Osteocyte (in vitro differentiated cells): ENCODE measurements at places on chromosomes 4 and X. TPM values are rescaled to one million over a fixed set of nuclear protein-coding genes. Genes with fewer than 3 reads are reported as not detected.

GRCh38 chrX:119887721-119888425, 7.8 kb upstream of the AKAP14 start:
- H3K4me1 ChIP-seq, result peaks cover 2% of the 10 kb centered on the region
- peak; percentile 89 for DNase-seq
- no peaks in the 10 kb centered on the region for H3K36me3 ChIP-seq

- no peak overlapping the region for H3K4me3 ChIP-seq
- H3K27ac ChIP-seq, result peak overlapping the region; percentile 93
- DNase-seq, result no peak
- no peaks in the 10 kb centered on the region for H3K27me3 ChIP-seq
Observed at GRCh38 chr4:153539422-153539821, 73.3 kb downstream of the TMEM131L start.

DNA sequence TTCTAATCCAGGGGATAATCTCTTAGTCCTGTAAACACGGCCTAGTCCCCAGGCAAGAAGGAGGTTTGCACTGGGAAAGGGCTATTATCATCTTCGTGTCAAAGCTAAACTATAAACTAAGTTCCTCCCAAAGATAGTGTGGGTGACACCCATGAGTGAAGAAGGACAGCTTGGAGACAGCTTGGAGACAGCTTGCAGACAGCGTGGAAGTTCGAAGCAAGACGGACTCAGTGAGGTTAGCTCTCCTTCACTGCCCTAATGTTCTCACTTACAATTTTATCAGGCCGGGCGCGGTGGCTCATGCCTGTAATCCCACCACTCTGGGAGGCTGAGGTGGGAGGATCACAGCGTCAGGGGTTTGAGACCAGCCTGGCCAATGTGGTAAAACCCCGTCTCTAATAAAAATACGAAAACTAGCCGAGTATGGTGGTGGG, 19.2 kb upstream of the PLCXD1 start:
- no peaks in the 10 kb centered on the region for H3K27me3 ChIP-seq
- no peaks in the 10 kb centered on the region for H3K36me3 ChIP-seq
- no peak overlapping the region for H3K4me3 ChIP-seq
- no peak overlapping the region for H3K27ac ChIP-seq

GRCh38 chrX:13764765-13765164, 30.2 kb downstream of the OFD1 start:
- H3K27me3 ChIP-seq, result no peaks in the 10 kb centered on the region
- no peak for DNase-seq
- H3K4me1 ChIP-seq, result no peaks in the 10 kb centered on the region
- no peak overlapping the region for H3K27ac ChIP-seq
- H3K4me3 ChIP-seq, result no peak overlapping the region

GRCh38 chrX:38627683-38628082, 66.3 kb downstream of the TSPAN7 start:
- no peak overlapping the region for H3K4me3 ChIP-seq
- no peaks in the 10 kb centered on the region for H3K36me3 ChIP-seq

DNA sequence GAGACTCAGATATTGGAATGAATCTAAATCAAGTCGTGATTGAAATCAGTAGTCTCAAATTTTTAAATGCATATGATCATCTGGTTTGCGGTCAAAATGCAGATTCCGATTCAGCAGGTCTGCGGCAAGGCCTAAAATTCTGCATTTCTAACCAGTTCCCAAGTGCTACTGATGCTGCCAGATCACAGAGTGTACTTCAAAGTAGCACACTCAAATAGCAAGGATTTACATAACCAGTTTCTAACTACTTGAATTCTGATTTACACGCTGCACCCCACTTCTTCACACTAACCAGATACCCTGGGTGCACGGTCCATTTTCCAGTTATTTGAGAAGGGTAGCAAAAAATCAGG, 752 bp downstream of the MBTPS2 start:
- peak overlapping the region; percentile 86 for H3K4me3 ChIP-seq
- DNase-seq, result no peak
- peak overlapping the region; percentile 90 for H3K27ac ChIP-seq
- H3K36me3 ChIP-seq, result peaks cover 4% of the 10 kb centered on the region
- H3K4me1 ChIP-seq, result peaks cover 15% of the 10 kb centered on the region
- H3K27me3 ChIP-seq, result no peaks in the 10 kb centered on the region

GRCh38 chrX:117487421-117487820, 629.2 kb downstream of the KLHL13 start:
- no peak overlapping the region for H3K4me3 ChIP-seq
- DNase-seq, result no peak
- no peaks in the 10 kb centered on the region for H3K36me3 ChIP-seq
- no peaks in the 10 kb centered on the region for H3K4me1 ChIP-seq

DNA sequence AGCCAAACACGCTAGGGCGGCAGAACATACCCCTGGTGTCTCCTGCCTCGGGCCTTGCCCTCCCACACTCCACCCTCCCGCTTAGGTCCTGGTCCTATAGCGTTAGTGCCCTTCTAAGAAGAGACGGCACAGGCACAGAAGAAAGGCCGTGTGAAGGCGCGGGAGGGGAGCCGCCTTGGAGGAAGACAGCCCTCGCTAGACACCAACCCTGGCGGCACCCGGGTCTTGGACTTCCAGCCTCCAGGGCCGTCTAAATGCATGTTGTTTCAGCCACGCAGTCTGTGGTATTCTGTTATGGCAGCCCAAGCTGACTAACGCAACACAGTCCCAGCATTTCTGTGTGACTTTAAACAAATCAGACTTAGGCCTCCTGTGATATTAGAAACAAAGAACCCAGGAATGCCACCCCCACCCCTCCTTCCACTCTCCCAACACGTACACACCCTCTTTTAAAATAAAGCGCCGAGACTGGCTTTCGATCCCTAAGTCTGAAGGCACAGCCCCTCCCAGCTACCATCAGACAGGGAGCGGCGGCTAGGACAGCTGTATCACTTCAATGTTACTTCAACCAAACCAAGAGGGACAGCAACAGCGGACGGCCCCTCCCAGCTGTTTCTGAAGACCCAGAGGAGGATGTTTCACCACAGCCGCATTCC, 128.0 kb downstream of the AFAP1 start:
- H3K27ac ChIP-seq, result peak overlapping the region; percentile 70
- peaks cover 57% of the 10 kb centered on the region for H3K36me3 ChIP-seq
- no peaks in the 10 kb centered on the region for H3K27me3 ChIP-seq

GRCh38 chr4:89111833-89112563, 665 bp downstream of the TIGD2 start:
- peaks cover 22% of the 10 kb centered on the region for H3K4me1 ChIP-seq
- H3K27ac ChIP-seq, result peak overlapping the region; percentile 56
- peak overlapping the region; percentile 84 for H3K4me3 ChIP-seq
- peaks cover 7% of the 10 kb centered on the region for H3K36me3 ChIP-seq
- DNase-seq, result no peak

DNA sequence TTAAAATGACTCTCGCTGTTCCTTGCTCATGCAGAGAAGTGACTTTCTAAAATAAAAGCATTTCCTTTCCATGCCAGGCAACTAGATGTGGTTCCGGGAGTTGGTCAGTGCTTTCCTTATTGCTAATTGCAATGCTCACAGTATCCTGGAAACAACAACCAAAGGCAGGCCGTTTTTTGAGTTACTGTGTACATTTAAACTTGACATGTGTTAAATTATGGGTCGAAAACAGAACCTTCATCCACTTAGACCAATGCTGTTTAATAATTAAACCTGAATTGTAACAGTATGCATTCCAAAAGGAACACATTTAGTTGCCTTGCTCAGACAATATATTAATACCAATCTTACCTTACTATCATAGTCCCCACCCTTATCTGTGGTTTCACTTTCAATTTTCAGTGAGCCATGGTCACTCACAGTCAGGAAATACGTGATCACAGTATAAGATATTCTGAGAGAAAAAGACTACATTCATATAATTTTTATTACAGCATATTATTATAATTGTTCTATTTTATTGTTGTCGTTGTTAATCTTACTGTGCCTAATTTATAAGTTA, 102.6 kb downstream of the HS6ST2 start:
- no peaks in the 10 kb centered on the region for H3K36me3 ChIP-seq
- no peak overlapping the region for H3K27ac ChIP-seq
- DNase-seq, result no peak
- H3K4me1 ChIP-seq, result peaks cover 4% of the 10 kb centered on the region
- no peak overlapping the region for H3K4me3 ChIP-seq
- no peaks in the 10 kb centered on the region for H3K27me3 ChIP-seq

DNA sequence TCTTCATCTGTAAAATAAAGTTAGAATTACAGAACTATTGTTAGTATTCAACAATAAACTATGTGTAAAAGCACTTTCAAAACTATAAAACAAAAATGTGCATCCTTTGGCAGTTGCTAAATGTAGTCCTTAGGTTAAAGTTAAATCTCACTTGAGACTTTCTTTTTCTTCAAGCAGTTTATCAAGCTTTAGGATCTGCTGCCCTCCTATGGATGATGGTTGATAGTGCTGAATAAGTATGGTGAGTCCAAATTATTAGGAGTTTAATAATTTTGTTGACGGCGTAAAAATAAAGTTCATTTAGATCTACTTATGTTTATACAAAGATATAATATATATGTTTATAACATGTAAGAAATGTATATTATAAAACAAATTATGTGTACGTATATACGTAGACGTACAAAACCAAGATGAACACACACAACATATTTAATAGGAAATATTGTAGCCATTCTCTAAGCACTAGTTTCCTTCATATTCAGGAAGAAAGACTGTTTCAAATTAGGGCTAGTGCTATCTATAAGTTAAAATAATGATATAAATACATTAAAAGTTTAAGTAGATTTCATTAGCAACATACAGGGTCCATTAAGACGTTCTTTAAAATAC, 22.3 kb downstream of the UGT2A2 start:
- no peak for DNase-seq
- H3K27ac ChIP-seq, result no peak overlapping the region
- H3K4me1 ChIP-seq, result no peaks in the 10 kb centered on the region
- H3K36me3 ChIP-seq, result no peaks in the 10 kb centered on the region

- no peaks in the 10 kb centered on the region for H3K36me3 ChIP-seq
- H3K4me3 ChIP-seq, result no peak overlapping the region
- no peaks in the 10 kb centered on the region for H3K4me1 ChIP-seq
- H3K27me3 ChIP-seq, result peaks cover 5% of the 10 kb centered on the region
- no peak for DNase-seq
Observed at GRCh38 chr4:75306506-75306905, 207.7 kb downstream of the RCHY1 start.

DNA sequence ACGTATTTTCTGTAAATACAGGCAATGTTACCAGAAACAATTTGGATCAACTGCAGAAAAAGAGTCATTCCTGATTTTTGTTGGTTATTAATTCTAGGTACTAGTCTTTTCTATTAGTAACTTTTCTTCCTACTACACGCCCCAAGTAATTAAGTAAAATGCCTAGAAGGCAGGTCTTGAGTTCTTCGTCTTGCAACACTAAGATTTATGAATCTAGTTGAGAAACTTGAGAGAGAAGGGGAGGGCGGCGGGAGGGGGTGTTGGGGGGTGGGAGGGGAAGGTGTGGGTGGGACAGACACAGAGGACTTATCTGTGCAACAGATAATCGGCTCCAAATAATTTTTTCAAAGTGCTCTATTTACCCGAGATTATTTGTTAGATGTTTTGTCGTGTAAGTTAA, 3.0 kb downstream of the RAP2C start:
- H3K27ac ChIP-seq, result peak overlapping the region; percentile 95
- H3K36me3 ChIP-seq, result peaks cover 23% of the 10 kb centered on the region
- no peak for DNase-seq
- no peaks in the 10 kb centered on the region for H3K27me3 ChIP-seq

DNA sequence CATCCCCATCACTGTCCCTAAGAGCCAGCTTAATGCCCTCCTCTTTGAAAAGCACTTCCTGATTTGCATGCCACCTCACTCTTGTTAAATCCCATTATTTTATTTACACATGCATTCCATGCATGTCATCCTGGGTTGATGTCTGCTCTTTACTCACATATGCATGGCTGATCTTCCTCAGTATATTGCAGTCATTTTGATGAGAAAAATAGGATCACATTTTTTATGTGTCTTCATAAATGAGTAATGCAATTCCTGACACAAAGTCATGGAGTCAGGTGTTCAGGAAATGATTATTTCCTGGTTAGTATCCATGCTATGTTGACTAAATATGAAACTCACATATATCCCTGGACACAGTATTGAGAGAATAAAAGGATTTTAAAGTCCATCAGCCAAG, 204.7 kb downstream of the SLIT2 start:
- no peak for DNase-seq
- H3K27ac ChIP-seq, result no peak overlapping the region
- H3K4me3 ChIP-seq, result no peak overlapping the region
- no peaks in the 10 kb centered on the region for H3K36me3 ChIP-seq
- no peaks in the 10 kb centered on the region for H3K27me3 ChIP-seq
- H3K4me1 ChIP-seq, result peaks cover 7% of the 10 kb centered on the region

- H3K4me1 ChIP-seq, result peaks cover 22% of the 10 kb centered on the region
- no peak for DNase-seq
Observed at GRCh38 chrX:54807524-54808108, at the start of gene MAGED2. TSS of gene MAGED2 (plus strand) at chrX:54807745. CDS start at chrX:54809332, 1,587 bp downstream.

DNA sequence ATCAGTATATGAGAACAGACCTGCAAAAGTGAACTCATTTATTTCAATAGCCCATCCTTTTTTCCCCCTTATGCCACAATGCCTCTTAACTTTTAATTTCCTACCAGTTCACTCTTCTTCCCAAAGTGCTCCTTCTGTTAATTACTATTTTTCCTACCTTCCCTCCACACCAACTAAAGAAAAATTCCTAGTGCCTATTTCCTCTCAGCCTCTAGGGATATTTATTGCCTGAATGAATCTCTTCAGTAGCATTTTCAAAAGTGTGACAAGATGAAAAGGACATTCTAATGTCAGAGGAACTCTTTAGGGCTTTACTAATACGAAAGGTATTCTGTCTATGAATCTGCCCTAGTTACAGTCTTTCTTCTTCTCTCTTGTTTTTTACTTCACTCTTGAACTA, 181.1 kb upstream of the SPRY1 start:
- H3K4me3 ChIP-seq, result no peak overlapping the region
- H3K27me3 ChIP-seq, result no peaks in the 10 kb centered on the region
- H3K4me1 ChIP-seq, result peaks cover 27% of the 10 kb centered on the region
- no peak overlapping the region for H3K27ac ChIP-seq
- H3K36me3 ChIP-seq, result no peaks in the 10 kb centered on the region
- DNase-seq, result no peak

DNA sequence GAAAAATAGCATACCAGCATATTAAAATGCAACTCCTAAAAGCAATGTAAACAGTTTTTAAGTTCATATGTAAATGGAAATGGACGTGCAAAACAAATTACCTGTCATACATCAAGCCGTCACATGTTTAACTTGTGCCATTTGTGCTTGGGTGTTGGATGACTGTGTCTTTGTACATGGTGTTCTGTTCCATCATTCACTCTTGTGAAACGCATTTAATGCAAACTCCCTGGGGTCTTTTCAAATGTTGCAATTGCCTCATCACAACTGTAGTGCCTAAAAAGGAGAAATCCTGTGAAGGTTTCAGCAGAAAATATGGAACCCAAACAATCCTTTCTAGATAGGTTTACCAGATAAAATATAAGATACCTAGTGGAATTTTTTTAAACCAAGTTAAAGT, 52.4 kb downstream of the PHOX2B start:
- H3K36me3 ChIP-seq, result no peaks in the 10 kb centered on the region
- peaks cover 63% of the 10 kb centered on the region for H3K27me3 ChIP-seq
- peaks cover 3% of the 10 kb centered on the region for H3K4me1 ChIP-seq
- DNase-seq, result no peak
- no peak overlapping the region for H3K4me3 ChIP-seq

Gene CPLX1
- total RNA-seq, result not detected in 2 replicates

Gene SSX1
- total RNA-seq, result not detected in 2 replicates

Gene ADH1B
- total RNA-seq, result 5.7 and 8.8 TPM in 2 replicates

Gene ZNF41
- 6.3 and 8.8 TPM in 2 replicates for total RNA-seq

Gene OTC
- total RNA-seq, result not detected in 2 replicates

Gene C1QTNF7
- total RNA-seq, result not detected in 2 replicates

Gene SYN1
- total RNA-seq, result 0.71 and 1.9 TPM in 2 replicates

Gene NAAA
- 15.0 and 17.0 TPM in 2 replicates for total RNA-seq
